NCI-H187 treated with DMSO at 0.1 percent for 48 hours (cell line): ENCODE measurements at places on chromosomes 4 and X.

GRCh38 chrX:104270212-104270611, 15.5 kb upstream of the ESX1 start:
- no peak for DNase-seq

DNA sequence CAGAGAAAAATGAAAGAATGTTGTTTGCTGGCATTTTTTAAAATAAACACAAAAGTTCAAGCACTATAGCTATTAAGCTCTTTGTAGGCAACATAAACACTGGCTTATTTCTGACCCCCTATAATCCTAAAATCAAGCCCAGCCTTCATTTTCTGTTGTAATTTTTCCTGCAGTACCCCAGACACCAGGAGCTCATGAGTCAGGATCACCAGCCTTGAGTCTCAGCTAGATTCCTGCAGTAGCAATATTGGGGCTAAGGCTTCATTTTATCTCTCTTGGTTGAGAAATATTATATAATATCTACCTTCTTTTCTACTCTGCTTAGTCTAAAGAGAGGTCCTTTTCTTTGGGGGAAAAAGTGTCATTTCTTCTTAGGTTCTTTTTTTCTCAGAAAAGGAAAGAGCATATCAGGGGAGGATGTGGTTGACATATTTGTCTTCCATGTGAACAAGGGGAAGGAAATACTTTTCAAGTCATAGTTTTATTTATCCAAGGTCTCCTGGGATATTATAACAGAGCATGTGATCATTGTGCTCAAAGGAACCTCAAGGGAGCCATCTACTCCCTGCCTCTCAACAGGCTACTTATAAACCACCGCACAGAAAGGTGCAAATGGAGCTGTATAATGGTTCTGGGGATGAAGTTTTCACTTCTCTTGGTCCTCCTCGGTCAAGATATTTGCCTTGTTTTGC, 678.3 kb upstream of the NR3C2 start:
- no peak for DNase-seq

DNA sequence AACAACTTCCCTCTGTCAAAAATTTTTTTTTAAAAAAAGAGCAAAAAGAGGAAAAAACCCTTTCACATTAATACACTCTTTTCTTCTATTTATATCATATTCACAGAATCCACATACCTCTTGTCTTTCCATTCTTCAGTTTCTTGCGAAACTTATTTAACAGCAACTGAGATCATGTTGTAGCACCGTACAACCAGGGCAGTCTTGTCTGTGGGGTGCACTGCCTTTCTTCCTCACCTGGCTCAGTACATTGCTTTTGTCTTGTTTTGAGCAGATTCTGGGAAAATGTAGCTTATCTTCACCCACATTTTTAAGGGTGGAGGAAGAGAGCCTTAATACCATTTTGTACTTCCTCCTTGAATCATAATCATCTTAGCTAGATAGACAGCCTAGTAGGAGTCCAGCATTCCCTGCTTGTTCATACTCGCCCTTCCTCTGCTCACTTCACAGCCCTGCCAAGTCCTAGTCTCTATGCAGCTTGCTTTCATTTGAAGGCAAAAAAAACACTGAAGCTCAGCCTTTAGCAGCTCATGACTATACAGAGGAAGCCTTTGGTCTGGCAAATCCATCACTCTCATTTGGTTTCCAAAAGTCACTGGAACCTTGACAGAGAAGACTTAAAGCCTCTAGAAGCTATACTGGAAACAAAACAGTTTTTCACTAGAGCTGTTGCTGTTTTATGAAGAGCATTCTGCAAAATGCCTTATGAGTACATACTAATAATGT, 140.6 kb upstream of the BANK1 start:
- no peak for DNase-seq

DNA sequence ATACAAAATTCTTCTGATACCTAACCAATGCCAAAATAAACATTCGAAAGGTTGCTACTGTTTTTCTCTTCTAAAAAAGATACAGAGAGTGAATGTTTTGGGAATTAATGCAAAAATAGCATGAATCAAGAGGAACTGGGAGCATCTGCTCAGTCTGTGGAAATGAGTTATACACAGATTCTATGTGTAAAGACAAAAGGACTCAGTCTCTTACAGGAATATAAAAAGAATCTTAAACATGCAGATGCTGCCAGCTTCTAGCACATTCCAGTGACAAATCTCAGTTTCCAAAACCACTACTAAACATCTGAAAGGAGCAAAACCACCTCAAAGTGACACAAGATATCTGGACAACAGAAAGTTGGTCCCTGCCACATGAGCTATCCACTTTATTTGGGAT, 55.0 kb downstream of the PAPSS1 start:
- DNase-seq = no peak

- no peak for DNase-seq
Observed at GRCh38 chr4:70895405-70895804, 6.8 kb upstream of the MOB1B start.

GRCh38 chr4:79906303-79906702, 166.7 kb downstream of the ANTXR2 start:
- no peak for DNase-seq

GRCh38 chr4:17117746-17118145, 219.3 kb upstream of the LDB2 start:
- DNase-seq = no peak

DNA sequence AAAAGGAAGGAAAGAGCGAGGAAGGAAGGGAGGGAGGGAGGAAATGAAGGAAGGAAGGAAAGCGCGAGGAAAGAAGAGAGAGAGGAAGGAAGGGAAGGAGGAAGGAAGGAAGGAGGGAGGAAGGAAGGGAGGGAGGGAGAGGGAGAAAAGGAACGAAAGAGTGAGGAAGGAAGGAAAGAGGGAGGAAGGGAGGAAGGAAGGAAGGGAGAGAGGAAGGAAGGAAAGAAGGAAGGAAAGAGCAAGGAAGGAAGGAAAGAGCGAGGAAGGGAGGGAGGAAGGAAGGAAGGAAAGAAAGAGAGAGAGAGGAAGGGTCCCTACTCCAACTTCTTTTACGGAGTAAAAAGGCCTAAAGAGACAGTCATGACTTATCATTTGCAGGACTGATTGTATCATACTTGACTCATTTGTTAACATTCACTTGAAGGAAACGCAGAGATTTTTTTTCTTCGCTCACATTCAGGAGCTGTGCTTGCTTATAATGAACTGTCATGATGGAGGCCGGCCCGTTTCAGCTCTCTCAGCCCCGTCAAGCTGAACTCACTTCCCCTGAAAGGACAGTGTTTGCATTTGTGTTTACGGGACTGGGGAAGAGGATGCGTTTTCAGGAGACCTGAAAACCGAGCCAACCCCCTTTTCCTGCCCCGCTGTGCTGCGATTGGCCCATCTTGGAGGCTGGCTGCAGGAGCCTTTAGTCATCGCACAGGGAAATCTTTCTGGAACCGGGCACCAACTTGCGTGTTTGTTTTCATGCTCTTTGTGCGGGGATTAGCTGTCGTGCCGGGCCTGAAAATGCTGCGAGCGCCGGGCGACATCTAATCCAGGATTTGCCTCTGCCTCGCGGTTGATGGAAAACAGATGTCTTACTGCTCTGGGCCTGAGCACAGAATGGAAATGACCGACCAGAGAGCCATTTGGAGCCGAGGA, 17.8 kb downstream of the TRIM2 start:
- no peak for DNase-seq

DNA sequence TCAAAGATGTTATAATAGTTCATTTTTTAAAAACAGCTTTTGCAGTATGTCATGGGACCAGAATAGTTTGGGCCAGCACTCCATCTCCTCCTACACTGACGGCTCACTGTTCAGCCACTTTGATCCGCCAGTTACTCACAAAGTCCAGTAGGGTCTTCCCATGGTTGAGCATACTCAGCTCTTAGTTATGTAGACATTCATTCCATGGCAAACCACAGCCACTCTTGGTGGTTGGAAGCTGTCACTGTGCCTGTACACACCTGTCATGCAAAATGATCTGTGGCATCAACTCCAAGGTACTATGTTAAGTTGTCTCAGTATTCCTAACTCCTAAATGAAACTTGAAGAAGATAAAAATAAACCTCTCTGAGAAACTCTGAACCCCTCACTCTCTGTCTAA, 127.2 kb downstream of the NR3C2 start:
- no peak for DNase-seq

GRCh38 chr4:76210452-76210851, 3.2 kb downstream of the SCARB2 start:
- DNase-seq = no peak

DNA sequence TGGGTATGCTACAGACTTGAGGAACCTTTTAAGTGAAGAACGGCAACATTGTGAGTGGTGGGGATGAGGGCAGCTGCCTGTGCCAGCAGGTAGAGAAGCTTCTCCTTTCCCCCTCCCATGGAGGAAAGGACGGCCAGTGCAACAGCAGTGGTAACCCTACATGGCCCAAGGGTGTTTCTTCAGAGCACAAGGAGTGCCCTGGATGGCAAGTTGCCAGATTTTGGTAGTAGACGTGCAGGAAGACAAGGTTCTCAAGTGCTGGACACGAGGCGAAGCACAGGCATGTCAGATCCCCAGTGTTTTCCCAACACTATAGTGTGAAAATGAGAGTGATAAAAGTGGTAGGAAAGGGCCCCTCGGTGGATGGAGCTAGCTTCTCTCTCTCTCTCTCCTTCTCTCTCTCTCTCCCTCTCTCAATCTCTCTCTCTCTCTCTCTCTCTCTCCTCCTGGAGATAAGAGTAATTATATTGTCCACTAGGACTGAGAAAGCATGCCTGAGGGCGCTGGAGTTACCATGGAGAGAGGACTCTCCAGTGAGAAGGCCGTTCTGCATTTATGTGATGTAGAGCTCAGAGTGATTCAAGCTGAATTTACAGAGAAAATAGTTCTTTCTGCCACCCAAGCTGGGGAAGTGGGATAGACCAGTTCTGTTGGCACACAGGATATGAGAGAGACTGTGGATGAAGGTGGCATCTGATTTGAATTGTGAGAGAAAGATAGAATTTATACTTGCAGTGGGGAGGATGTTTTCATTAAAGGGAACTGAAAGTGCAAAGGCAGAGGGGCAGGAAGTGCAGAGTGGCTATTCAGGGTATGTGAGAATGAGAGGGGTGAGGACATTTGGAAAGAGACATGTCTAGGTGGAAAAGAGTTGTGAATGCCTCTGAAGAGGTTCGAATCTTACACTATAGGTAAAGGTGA, 25.7 kb upstream of the TRPC3 start:
- no peak for DNase-seq

DNA sequence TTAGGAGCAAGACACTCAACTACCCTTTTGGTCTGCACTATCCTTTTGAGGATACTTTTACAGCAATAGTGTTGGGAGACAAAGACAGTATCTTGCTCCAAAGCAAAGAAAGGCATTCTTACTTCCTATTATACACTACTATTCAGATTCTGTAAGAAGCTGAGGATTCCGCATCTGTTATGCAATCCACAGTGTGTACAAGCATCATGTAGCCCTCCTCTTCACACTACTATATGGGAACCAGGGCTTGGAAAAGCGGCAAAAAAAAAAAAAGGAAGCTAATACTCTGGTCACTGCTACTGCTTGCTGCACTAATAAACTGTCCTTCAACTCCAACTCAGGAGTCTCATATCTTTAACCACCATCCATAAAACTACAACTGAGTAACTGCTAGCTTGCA, 59.1 kb downstream of the FBXW7 start:
- DNase-seq = no peak

- DNase-seq = no peak
Observed at GRCh38 chr4:16124232-16124631, 40.4 kb upstream of the PROM1 start.

DNA sequence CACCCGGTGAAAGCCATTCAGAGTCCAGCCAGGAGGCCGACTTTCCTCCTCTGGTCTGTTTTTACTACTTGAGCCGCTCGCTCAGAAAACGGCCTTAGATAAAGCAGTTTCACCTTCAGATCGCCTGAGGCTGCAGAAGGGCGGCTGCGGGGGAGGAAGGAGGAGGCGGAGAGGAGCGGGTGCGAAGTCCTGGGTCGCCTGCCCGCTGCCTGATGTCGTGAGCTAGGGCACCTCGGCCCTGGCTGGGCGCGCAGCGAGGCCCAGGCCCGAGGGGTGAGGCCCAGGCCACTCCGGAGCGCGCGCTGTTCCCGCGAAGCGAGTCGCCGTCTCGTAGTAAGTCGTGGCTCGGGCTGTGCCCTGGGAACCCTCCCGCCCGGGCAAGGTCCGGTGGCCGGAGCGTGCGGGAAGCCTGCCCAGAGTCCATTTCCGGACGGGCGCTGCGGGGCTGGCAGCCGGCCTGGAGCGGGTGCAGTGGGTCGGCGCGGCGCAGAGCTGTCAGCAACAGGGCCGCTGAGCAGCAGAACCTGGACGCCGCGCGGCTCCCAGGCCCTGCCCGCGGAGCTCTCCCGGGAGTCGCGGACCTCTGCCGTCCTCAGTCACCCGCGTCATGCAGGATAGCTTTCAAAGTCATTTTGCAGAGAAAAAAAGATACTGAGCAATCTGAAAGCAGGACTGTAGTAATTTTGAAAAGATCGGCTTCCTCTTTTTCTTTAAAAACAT, 18.6 kb downstream of the TRIM2 start:
- DNase-seq = no peak

DNA sequence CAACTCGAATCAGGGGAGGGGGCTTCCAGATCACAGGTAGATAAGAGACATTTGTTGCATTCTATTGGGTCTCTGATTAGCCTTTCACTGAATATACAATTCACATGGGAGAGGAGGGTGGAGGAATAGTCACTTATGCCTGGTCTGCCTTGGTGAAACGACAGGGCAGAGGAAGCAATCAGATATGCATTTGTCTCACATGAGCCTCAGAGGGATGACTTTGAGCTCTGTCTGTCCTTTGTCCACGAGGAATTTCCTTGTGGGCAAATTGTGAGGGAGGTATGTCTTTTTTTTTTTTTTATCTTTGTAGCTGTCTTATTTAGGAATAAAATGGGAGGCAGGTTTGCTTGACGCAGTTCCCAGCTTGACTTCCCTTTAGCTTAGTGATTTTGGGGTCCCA, 28.5 kb upstream of the TMSB4X start:
- no peak for DNase-seq
